Fibroblast of the aortic adventitia (primary cell): ENCODE measurements at places on chromosomes 11 and 22.

GRCh38 chr11:78533399-78533798 is 41.3 kb downstream of the NARS2 start:
- no peak for DNase-seq

- DNase-seq, result no peak
Measured at GRCh38 chr11:94885133-94885532, 88.2 kb downstream of the CWC15 start.

- DNase-seq, result no peak
Measured at GRCh38 chr11:118898400-118899295, 15.0 kb downstream of the CXCR5 start.

DNA sequence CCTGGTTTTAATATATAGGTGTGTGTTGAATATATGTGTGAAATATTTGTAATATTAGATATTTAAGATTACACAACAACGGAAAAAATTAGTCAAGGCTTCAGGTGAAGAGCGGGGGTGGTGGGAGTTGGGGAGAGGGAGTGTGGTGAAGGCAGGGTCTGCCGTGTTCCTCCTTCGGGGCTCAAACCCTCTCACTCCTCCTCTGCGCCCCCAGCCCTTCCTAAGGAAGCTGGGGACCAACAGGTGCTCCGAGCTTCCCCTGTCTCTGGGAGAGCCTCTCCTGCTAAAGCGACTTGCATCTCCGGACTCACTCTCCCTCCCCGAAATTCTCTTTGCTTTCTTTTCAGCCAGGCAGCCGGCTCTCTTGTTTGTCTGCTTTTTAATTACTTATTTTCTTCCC is 960 bp upstream of the CADM1 start:
- DNase-seq, result no peak

DNA sequence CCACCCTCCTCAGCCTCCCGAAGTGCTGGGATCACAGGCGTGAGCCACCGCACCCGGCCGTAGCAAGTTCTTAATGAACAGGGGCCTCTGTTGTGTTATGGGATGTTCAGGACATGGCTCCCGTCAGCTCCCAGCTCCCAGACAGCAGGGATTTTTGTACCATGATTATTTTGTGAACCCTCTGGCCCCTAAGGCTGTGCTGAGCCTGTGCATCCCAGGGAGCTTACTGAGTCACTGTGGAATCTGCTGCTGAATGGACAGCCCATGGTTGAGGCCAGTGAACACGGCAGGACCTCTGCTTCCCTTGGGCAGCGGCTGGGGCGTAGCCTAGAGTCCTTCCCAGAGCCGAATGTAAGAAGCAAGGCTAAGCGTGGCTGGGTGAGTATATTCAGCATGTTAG is 245.2 kb downstream of the NTM start:
- no peak for DNase-seq

- DNase-seq, result no peak
Measured at GRCh38 chr11:65554842-65555430, 3.2 kb downstream of the LTBP3 start.

DNA sequence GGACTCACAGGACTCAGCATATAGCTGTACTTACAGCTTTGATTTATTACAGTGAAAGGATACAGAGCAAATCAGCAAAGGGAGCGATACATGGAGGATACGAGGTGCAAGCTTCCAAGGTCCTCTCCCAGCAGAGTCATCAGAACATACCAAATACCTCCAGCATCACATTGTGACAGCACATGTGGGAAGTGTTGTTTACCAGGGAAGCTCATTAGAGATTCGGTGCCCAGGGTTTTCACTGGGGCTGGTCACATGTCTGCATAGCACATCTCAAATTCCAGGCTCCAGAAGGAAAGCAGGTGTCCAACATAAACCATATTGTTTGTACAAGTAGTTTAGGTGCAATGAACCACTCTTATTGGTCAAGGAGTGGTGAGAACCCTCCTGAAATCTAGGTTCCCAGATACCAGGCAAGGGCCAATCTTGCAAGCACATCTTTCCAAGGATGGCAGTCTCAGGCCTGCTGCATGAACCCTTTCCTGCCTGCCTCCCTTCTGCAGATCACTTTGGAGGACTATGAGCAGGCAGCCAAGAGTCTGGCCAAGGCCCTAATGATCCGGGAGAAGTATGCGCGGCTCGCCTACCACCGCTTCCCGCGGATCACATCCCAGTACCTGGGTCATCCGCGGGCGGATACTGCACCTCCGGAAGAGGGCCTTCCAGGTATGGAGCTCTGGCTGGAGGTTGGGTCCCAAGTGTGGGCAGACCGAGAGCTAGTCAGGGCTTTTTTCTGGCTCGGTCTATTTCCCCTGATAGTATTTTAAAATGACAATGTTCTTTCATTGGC is 26.7 kb downstream of the AMPD3 start:
- DNase-seq, result no peak

DNA sequence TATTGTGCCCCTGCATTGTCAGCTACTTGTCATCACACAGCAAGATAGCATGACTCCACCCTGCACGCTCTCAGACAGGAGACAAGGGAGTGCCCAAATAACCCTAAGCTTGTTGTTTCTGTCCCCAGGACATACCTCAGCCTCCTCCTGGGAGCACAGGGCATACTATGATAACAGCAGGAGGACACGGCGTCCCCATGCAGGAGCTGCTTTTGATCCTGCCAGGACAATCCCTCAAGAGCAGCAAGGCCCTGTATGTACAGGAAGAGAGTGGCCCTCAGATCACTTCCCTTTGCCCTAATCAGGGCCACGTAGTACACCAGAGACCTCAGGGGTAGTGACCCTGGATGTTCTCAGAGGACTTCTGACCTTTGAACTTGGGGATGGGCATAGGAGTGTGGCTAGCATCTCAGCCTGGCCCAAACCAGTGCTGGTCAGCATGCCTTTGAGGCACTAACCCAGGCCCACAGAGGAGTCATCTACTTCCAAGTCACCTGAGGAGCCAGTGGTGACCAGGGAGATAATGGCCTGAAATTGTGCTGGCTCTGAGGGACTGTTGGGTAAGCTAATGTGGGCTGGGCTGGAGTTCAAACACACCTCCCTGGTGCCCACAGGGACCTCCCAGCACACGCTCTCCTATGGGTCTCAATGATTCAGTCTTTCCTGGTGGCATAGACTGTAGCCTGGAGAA is 9.2 kb downstream of the APOA4 start:
- DNase-seq, result no peak

GRCh38 chr11:120344302-120345004 is 8.2 kb downstream of the ARHGEF12 start:
- no peak for DNase-seq

DNA sequence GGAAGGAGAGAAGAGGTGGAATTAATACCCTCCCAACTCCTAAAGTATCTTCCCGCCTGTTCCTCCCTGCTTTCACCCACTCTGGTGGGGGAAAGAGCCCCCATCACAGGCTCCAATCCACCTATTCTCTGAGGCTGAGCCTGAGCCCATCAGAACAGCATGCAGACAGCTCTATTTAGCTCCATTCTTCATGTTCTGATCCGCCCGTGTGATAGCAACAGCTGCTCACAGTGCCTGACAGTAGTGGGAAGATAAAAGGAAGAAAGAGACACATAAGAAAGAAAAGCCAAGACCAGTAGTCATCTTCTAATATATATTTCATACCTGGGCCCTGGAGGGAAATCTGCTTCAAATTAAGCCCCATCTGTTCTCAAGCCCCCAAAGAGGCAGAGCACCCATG is 80.3 kb upstream of the AKIP1 start:
- no peak for DNase-seq

DNA sequence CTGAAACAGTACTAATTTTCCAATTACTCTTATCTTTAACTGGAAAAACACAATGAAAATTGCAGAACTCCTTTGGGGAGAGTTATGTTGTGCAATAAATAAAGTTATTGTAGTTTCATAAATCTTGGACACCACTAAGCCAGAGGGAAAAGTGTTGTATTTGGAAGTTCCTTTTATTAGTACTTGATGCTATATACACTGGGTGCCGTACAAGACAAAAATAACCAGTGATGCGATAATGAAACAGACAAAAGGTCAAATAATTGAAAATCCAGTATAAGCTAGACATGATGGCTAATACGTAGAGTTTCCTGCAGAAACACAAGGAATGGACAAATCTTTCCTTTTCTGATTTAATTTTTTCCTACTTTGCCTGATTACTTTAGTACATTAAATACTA is 541.1 kb downstream of the ETS1 start:
- DNase-seq, result no peak
